Stimulated activated naive CD4-positive, alpha-beta T cell treated with Interleukin-2 at 50 U/mL for 16 hours (primary cell): ENCODE measurements at places on chromosomes 13 and 19.

DNA sequence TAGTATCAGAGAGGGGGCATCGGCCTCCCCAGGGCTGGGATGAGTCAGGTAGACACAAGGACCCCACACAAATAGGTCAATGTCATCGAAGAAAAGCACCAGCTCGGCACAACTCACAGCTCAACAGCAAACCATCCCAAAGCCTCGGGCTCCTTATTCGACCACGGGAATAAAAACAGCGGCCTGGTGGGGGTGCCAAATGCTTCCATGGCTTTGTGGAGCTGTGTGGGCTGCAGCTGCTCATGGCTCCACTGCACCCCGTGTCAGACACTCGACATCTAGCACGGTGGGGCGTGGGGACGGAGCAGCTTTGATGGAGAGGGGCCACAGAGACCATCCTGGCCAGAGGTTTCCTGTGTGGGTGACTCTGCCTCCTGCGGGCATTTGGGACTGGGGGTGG is 212.5 kb upstream of the SOX1 start:
- DNase-seq = no peak

- peak; percentile 49 for DNase-seq
Measured at GRCh38 chr19:8515317-8515716, 1.4 kb upstream of the ZNF414 start.

DNA sequence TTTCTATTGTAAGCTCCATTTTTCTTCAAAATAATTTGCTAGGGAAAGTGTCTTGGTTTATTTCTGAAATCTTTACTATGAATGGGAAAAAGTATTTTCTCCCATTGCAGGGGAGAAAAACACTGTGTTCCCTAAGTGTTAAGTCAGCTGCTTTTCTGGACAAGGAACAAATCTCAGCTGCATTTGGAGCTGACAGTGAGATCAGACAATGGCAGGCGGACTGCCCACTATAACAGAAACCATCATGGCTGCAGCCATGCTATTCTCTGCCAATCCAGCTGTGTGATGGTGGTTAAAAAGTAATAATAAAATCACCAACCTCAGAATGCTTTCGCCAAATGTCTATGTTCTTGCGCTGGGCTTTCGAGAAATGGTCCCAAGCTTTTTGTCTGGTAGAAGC is 302.7 kb downstream of the DNAJC15 start:
- DNase-seq = no peak

DNA sequence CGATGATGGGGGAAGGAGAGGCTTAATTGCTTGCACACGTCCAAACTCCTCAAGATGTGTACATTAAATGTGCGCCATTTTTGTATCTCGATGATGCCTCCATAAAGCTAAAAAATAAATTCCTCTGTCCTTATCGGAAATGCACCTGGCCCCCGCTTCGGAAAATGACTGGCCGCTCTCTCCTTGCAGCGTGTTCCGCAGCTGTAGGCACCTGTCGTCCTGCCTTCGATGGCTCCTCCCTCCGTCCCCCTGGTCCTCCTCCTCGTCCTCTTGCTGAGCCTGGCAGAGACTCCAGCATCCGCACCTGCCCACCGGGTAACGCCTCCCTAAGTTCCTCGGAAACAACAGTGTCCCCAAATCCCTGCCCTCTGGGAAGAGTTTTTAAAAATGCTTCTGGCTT is 1.1 kb downstream of the GALP start:
- no peak for DNase-seq

GRCh38 chr19:19185853-19186740 is 5.9 kb downstream of the BORCS8 start:
- peak; percentile 64 for DNase-seq

GRCh38 chr19:23774524-23774971 is 15.9 kb upstream of the ZNF681 start:
- DNase-seq = no peak

GRCh38 chr19:55042688-55043087 is 4.6 kb upstream of the GP6 start:
- no peak for DNase-seq

DNA sequence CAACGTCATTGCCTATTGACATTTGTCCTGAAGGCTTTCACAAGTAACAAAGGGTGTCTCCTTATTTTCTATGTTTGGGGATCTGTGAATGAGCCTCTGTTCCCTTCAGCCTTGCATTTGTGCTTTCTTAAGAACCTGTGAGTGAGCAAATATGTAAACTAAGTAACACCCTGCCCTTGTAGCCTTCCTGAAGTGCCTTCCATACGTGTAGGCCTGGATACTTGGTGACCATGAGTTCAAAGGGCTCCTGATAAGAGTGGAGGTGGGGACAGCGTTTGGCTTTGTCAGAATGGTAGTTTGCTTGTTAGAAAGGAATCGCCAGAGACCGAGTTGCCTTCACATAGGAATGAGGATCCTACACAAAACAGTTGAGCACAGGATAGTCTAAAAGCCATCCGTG is 14.5 kb upstream of the CCDC97 start:
- no peak for DNase-seq

GRCh38 chr13:94217370-94217769 is 262.1 kb downstream of the DCT start:
- DNase-seq = no peak

DNA sequence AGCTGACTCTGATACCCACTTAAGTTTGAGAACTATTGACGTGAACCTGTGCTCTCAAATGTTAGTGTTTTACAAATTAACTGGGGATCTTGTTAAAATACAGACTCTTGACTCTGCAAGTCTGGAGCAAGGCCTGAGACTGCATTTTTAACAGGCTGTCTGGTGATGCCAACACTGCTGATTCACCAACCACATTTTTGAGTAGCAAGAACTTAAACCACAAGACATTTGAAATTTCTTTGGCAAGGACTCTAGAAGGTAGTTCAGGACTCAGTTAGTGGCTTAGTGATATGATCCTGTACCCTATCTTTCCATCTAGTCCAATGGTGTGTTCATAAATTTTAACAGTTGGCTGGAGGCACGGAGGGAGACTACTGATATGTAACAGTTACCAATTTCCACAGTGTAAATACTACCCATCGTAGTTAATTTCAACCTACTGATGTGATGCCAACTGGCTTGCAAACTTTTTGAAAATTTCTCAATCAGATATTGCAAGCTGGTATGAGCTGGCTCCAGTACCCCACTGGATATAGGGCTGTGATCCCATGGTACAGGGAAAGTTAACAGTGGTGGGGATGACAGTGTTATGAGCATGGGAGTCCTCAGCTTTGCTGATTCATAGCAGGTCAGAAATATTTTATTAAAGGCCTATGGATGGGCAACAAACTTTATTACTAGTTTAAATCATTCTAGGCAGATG is 255.1 kb downstream of the TBC1D4 start:
- DNase-seq = no peak

DNA sequence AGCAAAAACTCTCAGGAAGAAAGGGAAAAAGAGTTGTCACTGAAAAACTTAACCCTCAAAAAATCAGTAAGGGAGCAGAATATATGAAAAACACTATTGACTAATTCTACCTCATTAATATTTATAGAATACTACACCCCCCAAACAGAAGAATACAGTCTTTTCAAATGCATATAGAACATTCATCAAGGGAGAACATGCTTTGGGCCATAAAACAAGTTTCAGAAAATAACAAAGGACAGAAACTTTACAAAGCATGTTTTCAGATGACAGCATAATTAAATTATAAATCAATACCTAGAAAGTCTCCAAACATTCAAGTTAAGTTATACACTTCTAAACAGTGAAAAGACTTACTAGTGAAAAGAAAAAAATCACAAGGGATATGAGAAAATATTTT is 30.5 kb downstream of the SOHLH2 start:
- no peak for DNase-seq

- no peak for DNase-seq
Measured at GRCh38 chr13:100063906-100064305, 25.0 kb upstream of the PCCA start.

DNA sequence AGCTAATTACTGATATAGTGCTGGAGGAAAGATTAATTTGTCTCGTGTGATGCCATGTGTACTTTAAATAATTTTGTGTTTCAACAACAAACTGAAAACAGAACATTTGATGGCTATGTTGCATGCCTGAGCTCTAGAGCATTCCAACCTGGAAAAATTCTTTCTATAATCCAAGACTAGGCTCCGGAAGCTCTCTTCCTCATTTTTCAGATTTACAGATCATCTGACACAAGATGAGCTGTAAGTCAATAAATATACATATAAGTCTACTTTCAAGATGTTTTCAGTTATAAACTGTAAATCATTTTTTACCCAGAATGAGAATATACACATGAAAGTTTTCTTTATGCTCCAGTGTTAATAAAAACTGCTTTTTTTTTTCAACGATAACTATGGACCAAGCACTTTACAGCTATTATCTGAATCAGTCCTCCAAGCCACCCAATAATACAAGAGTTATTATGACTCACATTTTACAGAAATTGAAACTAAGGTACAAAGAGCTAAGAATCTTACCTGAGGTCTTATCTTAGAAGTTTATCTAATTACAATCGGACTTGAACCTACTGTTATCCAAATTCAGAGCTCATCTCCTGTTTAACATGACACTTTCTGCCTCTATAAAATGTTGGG is 6.4 kb upstream of the FOXO1 start:
- DNase-seq = no peak

GRCh38 chr19:10620786-10621185 is 4.6 kb upstream of the SLC44A2 start:
- DNase-seq = no peak

DNA sequence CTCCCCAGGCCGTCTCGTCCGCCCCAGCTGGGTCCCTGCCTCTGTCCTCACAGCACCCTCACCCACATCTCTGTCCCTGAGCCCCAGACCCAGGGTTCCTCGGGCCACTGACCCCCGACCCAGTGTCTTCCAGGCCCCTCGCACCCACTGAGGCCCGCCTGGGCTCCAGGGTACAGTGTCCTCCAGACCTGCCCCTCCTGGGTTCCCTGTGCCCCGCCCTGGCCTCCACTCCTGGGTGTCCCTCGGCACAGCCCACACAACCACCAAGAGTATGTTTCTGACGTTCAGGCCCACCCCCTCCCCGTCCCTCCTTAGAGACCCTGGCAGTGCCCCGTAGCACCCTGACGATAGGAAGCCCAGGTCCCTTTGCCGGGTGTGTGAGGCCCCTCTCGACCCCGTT is 22.6 kb upstream of the NCCRP1 start:
- no peak for DNase-seq

GRCh38 chr19:2578391-2578890 is 102.5 kb downstream of the GADD45B start:
- DNase-seq = no peak

GRCh38 chr13:48142436-48142835 is 47.5 kb upstream of the MED4 start:
- DNase-seq = no peak

GRCh38 chr13:114067381-114067885 is 65.0 kb downstream of the RASA3 start:
- DNase-seq = peak; percentile 38

- DNase-seq = no peak
Measured at GRCh38 chr13:38226496-38226895, 123.2 kb upstream of the UFM1 start.

DNA sequence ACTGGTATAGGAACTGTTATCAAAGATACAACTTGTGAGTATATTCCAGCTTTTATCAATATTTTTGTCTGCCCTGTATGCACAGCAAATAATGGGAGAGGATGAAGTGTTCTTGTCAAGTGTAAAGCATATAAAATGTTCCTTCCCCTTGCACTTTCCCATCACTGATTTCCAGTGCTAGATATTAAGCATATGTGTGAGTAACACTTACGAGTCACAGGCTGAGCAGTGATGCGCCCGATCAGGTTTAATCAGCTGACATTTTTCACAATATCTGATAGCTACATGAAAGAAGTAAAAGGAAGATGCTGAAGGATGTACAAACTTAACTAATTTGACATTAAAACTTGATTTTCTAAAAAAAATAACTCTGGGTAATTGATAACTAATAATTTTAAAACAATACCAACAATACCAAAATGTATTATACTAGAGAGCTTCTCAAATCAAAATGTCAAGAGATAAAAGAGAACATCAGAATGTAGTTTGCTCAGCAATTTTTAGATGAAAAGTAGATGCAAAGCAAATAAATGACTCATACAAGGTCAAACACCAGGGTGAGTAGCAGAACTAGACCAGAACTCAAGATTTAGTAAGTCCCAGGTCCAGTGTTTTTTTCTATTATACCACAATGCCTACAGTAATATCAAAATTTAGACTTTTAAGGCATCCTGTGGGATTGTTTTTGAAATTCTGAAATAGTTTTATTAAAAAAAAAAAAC is 56.4 kb downstream of the ZDHHC20 start:
- no peak for DNase-seq

- no peak for DNase-seq
Measured at GRCh38 chr19:16896146-16897028, 7.6 kb downstream of the F2RL3 start.

- DNase-seq = no peak
Measured at GRCh38 chr13:41295973-41296372, 15.1 kb upstream of the NAA16 start.

DNA sequence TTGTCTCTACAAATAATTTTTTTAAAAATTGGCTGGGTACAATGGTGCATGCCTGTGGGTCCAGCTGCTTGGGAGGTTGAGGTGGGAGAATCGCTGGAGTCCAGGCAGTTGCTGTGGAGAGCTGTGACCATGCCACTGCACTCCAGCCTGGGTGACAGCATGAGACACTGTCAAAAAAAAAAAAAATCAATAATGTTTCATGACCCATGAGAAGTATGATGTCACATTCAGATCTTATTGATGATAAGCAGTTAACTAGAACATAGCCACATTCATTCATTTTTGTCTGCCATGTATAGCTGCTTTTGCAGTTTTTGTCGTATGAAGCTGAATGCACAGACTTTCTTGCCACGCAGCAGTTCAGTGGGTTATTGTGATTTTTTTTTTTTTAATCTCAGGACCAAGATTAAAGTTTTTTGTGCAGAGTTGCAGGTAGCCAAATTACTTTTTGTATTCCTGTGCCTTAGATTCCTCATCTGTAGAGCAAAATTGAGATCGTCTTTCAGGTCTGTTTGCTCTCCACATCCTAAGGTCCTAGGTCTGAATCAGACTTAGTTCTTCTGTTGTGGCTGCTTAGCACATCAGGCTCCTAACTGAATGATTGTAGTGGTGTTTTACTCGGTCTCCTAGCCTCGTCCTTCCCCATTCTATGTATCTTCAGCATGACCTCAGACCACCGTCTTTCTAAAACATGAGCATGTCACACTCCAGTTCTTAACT is 145.2 kb downstream of the GGACT start:
- no peak for DNase-seq

DNA sequence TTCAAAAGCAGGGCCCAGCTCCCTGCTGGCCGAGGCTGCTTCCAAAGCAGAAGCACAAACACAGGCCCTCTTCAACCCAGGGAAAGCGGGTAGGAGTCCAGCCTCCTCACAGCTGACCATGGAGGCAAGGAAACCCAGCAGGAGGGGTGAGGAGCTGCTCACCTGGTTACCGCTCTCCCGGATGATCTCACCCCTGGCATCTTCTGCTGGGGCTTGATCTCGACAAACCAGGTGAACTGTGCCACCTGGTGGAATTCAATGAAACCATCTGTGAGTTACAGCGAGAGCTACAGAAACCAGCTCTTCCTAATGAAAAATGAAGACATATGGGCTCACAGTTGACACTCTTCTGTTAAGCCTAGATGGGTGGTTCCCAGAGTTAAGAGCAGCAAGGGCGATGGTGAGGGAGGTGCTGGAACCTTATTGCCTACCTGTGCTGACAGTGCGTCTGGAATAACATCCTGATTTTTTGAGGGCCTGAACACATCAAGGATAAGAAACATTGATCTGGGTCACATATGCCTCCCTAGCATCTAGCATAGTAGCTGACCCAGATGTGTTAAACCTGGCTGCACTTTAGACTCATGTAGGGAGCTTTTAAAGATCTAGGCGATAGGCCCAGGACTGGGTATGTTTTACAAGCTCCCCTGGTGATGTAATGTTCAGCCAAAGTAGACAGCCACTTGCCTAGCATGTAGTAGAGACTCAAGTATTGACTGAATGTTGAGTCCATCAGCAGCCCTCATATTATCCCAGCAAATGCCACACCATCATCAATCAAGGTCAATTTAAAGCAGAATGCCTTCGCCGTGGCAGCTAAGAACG is 6.1 kb downstream of the DHRS12 start:
- peak; percentile 44 for DNase-seq
